ENCODE measurements at places on chromosomes 5 and 9.

- DNase-seq: no peak
These were observed 129.7 kb upstream of the MTAP start for GRCh38 chr9:21672761-21673160.

DNA sequence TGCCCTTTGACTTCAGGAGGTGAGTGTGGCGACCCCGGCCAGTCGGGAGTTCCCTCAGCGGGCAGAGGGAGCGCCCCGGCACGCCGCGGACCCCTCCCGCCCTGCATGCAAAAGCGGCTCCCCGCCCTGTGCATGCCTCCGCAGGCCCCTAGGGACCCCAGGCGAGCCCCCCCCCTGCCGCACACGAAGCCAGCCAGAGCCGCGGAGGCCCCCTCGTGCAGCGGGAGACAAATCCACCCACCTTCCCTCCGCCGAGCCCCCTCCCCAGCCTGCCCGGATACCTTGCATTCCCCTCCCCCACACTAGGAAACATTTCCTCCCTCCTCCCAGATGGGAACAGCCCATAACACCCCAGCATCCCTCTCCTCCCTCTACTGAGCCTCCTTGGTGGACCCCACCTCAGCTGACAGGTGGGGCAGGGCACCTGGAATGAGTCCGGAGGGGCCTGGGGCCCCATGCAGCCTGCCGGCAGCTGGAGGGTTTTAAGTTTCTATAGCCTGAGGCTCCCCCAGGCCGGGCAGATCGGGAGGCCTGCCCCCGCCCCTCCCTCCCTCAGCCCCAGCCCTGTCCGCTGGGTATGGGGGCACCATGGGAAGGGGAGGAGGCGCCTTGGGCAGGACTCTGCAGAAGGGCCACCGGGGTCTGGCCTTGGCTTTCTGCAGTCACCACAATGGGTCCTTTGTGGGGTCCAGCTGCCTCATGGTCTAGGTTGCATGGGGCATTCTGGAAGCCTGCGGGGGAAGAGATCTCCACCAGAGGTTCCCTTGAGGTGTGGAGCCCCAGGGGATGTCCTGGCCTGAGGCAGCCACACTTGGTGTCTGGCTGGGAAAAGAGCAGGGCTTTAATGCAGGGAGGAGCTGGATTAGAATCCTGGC is 601 bp downstream of the ERGIC1 start:
- DNase-seq: no peak

- DNase-seq: no peak
These were observed 8.1 kb downstream of the SLC6A19 start for GRCh38 chr5:1209489-1209852.

GRCh38 chr9:7976167-7976755 is 176.7 kb upstream of the DMAC1 start:
- DNase-seq: no peak

DNA sequence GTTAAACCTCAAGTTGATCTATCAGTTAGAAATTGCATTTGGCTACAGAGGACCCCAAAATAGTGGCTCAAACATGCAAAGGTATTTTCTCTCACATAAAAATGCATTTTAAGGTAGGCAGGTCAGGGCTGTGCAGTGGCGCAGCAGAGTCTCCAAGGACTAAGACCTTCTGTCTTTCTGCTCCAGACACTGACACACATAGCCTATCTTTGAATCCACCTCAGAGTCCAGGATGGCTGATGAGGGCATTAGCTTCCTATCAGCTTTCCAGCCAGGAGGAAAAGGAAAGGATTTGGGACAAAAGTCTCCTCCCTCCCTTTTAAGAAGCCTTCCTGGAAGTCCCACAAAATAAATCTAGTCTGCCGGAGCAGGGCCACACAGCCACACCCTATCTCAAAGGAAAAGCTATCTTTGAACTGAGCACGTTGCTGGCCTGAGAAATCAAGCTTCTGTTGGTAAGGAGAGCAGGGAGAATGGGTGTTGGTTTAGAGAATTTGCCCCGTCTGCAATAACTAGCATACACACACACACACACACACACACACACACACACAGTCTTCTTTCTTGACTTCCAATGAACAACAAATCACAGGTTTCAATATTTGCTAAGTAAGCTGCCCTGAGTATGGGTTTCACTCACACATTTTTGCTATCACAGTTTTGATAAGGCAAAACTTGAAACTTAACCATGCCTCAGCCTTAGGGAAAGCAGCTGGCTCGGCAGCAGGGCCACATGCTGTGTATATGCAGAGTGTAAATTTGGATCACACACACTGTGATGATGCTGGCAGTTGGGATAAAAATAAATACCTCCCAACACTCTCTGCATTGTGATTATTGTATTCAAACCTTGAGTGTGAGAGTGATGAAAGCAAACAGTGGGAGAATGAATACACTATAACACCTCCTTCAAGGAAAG is 116.6 kb upstream of the MAP3K1 start:
- DNase-seq: no peak

GRCh38 chr9:114497727-114498382 is 7.4 kb downstream of the WHRN start:
- DNase-seq: no peak

GRCh38 chr9:127316586-127317323 is 52.2 kb downstream of the GARNL3 start:
- DNase-seq: no peak

DNA sequence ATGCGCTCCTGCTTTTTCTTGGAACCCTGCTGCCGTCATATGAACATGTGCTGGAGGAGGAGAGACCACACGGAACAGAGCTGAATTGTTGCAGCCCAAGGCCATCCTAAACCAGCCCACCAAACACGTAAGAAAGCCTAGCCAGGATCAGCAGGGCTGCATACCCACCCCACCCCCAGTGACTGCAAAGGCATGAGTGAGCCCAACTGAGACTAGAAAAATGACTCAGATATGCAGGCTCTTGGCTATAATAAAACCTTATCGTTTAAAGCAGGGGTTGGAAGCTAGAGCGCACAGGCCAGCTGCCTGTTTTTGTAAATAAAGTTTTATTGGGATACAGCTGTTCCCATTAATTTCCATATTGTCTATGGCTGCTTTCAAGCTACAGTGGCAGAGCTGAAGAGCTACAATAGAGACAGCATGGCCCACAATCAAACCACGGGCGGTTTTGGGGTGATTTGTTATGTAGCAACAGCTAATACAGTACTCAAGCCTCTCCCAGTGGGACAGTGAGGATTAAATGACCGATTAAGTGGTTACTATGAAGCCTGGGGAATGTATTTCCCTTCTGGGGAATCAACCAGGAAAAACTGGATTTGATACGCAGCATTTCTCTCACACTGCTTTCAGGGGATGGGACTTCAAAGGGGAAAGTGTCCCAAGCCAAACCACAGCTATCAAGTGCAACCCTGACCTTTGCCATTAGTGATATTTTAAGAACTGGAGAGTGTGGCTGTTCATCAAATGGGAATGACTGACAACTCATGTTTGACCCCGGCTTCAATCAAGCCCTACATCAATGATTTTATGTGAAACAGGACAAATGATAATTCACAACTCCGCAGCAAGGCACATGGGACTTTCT is 6.3 kb downstream of the SHB start:
- peak; percentile 22 for DNase-seq

DNA sequence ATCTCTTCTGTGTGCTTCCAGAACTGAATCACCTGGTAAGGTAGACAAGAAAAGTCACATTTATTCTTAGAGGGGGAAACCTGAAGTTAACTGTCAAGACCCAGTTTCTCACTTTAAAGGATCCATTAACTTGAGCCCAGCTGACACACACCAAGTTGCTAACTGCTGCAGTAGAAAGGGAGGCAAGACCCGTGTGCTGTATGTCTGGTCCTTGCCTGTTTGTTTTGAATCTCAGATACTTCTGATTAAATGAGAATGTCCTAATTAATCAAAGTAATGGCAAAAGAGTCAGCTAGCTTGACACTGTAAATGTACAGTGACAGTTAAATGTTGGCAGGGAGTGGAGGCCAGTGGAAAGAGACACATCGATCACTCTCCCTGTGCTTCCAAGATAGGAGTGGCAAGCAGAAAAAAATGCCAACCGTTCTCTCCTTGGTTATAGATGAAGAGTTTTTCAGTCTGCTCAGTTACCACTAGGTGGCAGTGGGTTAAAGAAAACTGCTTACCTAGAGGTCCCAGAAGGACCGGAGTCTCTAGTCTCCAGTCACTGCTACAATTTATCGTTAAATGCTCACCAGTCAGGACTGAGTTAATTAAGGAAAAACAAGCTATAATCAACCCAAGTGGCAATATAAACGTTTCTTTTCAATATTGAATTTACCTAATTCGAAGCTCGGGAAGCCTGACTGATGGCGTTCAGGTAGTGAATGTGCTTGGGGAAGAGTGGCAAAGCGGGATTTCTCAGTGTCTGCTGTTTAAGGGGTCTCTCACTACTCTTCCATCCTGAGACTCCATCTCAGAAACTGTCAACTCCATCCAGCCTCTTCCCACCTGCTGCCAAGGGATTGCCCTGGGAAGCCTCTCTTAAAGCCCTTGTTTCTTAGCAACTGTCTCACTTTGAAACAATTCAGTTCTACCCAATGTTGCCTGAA is 18.4 kb downstream of the LSM11 start:
- DNase-seq: peak; percentile 67

DNA sequence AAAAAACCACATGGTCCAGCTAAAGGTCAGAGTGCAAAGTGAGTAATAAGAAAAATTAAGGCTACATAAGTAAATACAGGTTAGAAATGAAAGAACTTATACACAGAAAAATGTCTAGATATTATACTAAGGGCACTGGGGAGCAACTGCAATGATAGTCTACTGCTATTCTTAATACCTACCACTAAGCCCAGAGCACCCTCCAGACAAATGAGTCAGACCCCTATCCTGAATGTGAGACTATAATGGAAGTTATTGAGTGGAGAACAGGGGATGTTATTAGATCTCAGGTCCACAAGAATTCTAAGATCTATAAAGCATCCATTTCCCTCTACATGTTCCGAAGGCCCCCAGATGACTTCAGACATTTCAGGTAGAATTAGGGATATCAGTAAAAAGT is 438.3 kb downstream of the PRELID2 start:
- no peak for DNase-seq

GRCh38 chr5:154482528-154483449 is 4.8 kb upstream of the HAND1 start:
- no peak for DNase-seq

GRCh38 chr5:72187388-72188075 is 80.3 kb downstream of the MAP1B start:
- no peak for DNase-seq

DNA sequence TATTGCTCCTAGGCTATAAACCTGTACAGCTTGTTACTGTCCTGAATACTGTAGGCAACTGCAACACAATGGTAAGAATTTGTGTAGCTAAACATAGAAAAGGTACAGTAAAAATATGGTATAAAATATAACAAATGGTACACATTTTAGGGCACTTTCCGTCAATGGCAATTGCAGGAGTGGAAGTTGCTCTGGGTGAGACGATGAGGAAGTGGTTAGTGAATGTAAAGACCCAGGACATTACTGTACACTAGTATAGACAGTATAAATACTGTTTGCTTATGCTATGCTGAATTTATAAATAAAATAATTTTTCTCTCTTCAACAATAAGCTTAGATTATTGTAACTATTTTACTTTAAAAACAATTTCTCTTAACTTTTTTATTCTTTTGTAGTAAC is 15.6 kb upstream of the ADRB2 start:
- no peak for DNase-seq

GRCh38 chr5:41832430-41832829 is 37.8 kb downstream of the OXCT1 start:
- no peak for DNase-seq

DNA sequence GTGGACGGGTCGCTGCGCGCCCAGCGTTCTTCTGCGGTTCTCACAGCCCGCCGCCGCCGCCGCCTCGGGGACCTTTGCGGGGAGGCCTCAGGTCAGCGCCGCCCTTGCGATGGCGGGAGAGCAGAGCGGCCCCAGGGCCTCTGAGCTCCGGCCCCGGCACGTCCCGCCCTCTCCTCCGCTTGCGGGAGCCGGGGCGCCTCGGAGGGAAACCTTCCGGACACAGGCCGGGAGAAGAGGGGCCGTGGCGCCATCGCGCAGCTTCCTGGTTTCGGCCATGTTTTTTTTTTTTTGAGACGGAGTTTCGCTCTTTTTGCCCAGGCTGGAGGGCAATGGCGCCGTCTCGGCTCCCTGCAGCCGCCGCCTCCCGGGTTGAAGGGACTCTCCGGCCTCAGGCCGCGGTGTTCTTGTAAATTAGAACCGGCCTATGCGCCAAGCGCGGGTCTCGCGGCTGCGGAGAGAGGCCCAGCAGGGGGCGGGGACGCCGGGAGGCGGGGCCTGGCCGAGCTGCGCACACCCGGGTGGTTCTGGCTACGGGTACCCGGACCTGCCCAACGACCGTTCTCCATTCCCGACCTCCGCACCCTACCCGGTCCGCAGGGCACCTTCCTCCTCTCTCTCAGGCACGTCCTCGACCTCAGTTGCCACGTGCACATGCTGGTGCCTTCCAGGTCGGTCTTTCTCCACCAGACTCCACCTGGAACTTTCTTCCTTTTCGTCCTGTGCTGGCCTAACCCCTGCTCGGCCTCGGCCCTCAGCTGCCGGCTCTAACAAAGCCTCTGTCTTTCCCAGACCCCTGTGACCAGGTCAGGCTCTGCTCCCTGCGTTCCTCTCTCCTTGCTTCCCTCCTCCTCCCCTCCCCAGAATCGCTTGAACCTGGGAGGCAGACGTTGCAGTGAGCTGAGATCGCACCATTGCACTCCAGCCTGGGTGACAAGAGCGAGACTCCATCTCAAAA is 28.8 kb upstream of the MGAT1 start:
- DNase-seq: peak; percentile 78

- no peak for DNase-seq
These were observed 597.8 kb upstream of the CLINT1 start for GRCh38 chr5:158456756-158457155.

GRCh38 chr5:54663866-54664265 is 146.3 kb downstream of the SNX18 start:
- DNase-seq: no peak

DNA sequence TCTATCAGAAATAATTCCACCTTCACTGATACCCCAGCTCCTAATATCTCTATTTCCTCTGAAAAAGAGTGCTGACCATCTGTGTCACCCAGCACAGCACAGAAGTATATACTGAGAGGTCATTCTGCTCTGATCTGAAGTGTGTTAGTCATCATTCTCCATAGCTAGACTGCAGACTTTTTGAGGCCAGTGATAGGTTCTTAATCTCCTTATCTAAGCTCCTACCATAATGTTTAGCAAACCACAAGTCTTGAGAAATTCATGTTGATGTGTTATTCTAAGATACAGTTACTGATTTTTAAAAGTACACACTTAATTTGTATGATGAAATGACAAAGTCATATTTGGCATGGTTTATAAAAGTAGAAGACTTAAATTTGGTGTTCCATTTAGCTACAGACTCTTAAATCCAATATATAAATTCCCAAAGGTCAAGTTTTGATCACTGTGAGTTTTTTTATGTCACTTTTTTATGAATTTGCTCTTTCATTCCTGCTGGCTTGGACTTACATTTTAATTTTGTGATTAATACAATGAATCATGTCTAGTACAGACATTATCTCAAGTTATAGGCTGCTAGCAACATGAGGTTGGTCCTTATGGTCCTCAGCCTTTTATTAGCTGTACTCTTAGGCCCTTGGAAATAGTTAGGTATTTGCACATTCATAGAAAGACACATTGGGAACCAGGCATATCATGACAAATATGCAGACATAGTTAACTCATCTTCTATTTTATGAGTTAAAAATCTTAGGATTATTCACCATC is 380.8 kb downstream of the EBF1 start:
- no peak for DNase-seq

Data from hematopoietic multipotent progenitor cell treated with erythropoietin and hydrocortisone succinate and interleukin-3 and kit ligand, for 15 days (in vitro differentiated cells).